A172 (cell line): ENCODE measurements at places on chromosomes 1 and 21.

DNA sequence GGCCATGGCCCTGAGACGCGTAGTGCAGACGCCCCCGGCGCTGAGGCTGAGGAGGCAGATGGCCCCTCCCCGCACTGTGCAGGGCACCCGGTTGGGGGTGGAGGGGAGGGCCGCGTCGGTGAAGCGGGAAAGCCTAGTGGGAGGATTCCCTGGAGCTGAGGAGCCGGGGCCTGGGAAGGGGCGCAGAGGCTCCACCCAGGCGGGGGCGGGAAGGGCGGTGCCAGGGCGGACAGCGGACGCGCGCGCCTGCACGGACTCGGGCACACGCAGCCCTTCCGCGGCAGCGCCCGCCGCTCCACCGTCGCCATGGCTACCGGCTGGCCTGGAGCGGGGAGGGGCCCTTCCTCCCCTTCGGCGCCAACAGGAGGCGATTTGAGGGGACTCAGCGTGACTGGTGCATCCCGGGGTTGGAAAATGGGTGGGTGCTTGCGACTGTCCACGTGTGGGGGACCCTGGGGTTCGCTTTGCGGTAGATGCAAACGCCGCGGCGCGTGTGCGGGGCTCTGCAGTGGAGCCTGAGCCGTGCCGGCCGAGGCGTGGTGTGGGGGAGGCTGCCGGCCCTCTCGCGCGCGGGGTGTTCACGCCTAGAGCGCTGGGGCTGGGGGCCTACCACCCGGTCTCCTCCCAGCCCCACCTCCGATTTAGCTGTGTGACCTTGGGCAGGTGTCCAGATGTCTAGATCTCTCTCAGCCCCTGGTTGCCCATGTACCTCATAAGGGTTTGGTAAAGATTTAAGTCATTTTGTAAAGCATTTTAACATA is 35.1 kb downstream of the PTPRF start:
- no peak for DNase-seq

- DNase-seq, result no peak
Observed at GRCh38 chr21:45959779-45960390, 21.7 kb upstream of the COL6A1 start.

DNA sequence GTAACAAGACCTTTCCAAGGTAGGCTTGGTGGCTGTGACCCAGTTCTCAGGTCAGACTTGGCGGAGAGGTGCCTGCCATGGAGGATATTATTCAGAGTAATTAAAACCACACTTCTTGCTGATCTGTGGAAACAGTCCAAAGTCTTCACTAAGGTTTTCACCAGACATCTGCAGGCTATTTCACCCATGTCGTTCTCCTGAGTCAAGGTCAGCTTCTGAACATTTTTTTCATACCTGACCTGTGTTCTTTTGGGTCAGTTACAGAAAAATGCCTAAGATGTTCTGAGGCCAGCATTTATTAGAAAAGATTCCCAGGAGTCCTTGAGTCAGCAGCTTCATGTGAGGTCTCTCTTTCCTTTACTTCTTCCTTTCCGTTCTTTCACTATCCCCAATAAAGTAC is 54.9 kb downstream of the RGL1 start:
- no peak for DNase-seq

GRCh38 chr1:226135059-226135651 is 51.4 kb downstream of the ACBD3 start:
- DNase-seq, result no peak

GRCh38 chr1:25433389-25434186 is 2.9 kb downstream of the MACO1 start:
- DNase-seq, result no peak

DNA sequence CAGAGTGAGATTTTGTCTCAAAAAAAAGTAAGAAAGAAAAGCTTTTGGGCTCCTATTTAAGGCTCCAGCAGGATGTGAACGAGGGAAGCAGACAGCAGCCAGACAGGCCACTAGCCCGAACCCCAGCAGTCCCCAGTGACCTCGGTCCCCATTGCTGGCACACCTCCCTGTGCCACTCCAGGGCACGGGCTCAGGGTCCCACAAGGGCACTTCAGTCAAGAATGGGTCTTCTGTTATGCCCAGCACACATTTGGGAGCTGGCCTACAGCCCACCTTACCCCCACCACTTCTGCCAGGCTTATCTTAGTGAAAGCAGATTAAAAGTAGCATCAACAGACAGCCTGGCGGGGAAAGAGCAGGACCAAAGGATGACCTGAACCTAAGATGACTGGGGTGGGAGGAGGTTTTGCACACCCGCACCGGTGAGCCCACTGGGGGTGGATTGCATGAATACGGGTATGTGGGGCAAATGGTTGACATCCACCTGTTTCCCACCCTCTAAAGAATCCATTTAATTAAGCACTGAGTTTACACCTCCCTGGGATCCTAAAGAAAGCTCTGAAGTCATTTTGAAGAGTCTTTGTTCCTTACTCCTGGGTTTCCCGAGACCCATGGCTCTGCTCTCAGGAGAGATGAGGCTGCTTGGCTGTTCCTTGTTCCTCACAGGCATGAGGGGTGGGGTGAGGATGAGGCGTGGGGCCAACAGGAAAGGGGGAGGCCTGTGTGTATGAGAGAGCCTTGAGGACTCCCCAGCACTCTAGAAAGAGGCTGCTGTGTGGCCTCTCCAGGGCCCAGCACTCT is 4.7 kb downstream of the CHI3L1 start:
- no peak for DNase-seq

GRCh38 chr1:117512728-117513321 is 93.0 kb upstream of the TENT5C start:
- no peak for DNase-seq

GRCh38 chr1:42734201-42735035 is 5.6 kb downstream of the CLDN19 start:
- no peak for DNase-seq

GRCh38 chr1:30381671-30382365 is 341.6 kb downstream of the MATN1 start:
- DNase-seq, result no peak

- DNase-seq, result peak; percentile 44
Observed at GRCh38 chr1:246724731-246725095, 504 bp downstream of the SCCPDH start.

GRCh38 chr1:156498432-156499193 is 2.0 kb downstream of the MEF2D start:
- peak; percentile 87 for DNase-seq

GRCh38 chr21:42973309-42973990 is 912 bp upstream of the PKNOX1 start:
- DNase-seq, result no peak

DNA sequence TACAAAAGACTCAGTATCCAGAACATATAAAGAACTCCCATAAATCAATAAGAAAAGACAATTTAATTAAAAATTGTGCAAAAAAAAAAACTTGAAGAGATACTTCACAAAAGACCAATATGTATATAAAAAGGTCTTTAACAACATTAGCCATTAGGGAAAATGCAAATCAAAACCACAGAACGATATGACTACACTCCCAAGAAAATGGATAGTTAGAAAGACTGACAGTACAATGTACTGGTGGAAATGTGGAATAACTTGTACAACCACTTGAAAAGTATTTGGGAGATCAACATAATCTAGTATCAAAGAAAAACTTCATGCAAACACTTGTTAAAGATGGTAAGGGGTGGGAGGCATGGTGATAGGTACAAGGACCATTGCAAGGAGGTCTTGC is 3.9 kb upstream of the CLCA1 start:
- no peak for DNase-seq

DNA sequence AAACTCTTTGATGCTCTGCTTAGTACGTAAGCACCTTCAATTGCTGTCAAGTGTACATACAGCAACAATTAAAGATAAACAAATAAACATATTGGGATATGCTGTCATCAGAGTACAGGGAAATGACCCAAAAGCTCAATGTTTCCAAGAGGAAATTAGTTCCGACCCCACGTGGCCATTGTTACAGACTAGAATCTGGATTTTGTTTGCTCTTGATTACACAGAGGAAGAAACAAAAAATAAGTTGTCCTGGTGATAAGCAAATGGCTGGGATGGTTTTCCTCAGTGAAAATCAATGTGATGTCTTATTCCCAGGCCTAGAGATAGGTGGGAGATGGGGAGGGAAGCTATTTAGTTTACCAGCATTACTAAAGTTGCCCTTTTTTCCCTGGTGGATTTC is 113.0 kb upstream of the UBE2U start:
- no peak for DNase-seq

DNA sequence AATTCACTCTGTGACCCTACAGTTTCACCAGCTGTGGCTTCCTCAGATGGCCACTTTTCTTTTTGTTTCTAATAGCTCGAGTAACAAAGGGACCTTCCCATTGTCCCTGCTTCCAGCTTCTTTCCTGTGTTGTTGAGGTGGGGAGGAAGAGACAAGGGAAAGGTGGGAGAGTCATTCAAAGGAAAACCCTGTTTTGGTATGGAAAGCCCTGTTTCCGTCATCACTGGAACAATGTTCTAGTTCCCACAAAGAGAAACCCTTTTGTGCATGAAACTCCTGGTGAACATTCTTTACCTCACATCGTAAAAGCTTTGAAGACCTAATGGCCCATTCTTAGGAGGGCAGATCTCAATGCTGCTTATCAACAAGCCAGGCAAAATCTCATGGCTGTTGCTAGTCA is 62.2 kb downstream of the ABCA4 start:
- no peak for DNase-seq

GRCh38 chr1:101253976-101254674 is 17.3 kb downstream of the S1PR1 start:
- peak; percentile 81 for DNase-seq

- no peak for DNase-seq
Observed at GRCh38 chr1:176098560-176098959, 108.5 kb downstream of the COP1 start.

DNA sequence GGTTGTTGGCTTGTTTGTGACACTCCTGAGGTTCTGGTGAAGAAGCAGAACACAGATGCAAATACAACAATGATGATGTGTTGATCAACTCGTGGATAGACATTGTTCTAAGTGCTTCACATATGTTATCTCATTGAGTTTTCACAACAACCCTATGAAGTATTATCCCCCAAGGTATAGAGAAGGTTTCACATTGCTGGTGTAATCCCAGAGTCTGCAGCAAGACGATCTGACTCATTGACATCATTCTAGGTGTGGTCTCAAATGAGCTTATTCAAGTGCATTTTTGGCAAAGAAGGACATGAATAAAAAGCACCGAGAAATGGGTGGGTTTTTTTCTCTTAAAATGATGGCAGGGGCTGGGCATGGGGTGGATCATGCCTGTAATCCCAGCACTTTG is 64.1 kb upstream of the SCAF4 start:
- no peak for DNase-seq

GRCh38 chr1:109806733-109807400 is 43.1 kb upstream of the EPS8L3 start:
- DNase-seq, result no peak

- DNase-seq, result no peak
Observed at GRCh38 chr1:75736016-75736415, 11.5 kb downstream of the ACADM start.

DNA sequence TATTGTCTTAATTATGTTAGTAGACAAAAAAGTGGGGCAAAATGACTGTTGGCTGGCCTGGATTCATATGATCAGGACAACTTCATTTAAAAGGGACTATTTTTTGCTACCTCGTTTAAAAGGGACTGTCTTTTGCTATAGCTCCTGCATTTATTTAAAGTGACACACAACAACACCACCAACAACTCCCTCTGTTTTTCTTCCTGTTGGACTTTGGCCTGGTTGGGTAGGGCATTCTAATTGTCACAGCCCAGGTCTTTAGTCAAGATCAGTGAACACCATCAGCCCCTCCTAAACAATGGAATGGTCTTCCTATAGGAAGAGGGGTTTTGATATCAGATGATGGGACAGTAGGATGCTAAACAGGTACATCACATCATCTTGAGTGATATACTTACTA is 241.8 kb downstream of the GPR52 start:
- no peak for DNase-seq

GRCh38 chr1:98130408-98130807 is 209.6 kb upstream of the DPYD start:
- DNase-seq, result no peak

GRCh38 chr1:202697038-202697437 is 13.2 kb downstream of the SYT2 start:
- DNase-seq, result no peak

DNA sequence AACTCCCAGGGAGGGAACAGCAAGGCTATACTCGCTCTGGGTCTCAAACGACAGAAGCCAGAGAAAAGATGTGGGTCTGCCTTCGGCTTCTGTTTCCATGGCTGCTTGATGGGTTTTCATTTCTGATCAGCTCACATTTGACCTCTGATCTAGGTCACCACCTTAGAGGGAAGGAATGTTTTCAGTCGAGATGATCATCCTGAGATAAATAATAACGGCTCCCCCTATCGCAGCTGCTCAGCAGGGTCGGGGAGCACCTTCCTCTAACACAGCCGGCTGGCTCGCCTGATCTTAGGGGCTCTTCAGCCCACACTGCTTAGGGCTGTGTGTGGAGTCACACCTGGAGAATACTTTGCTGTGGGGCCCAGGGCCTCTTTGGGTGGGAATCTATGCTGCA is 53.1 kb upstream of the ZNF648 start:
- DNase-seq, result no peak

DNA sequence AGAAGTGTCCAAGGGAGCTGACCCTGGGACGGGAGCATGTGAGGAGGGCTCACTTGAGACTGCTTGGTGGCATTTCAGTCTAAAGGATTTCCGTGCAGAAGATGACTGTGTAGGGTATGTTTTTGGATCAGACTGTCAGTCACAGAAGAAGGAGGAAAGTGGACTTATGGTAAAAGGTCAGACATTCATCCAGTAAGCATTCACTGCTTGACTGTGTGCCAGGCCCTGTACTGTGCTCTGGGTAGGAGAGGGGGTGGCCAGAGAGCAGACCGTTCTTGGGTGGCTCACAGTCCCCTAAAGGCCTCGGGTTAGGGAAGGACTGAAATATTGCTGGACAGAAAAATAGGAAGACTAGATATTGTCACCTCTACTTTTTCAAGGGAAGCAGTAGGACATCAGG is 2.1 kb upstream of the SERINC2 start:
- DNase-seq, result no peak

GRCh38 chr1:66309006-66309741 is 224.8 kb upstream of the SGIP1 start:
- no peak for DNase-seq

- DNase-seq, result no peak
Observed at GRCh38 chr1:111442457-111442856, 6.6 kb downstream of the WDR77 start.

- peak; percentile 13 for DNase-seq
Observed at GRCh38 chr1:46489638-46490405, at the start of gene DMBX1. Gene DMBX1, plus strand, starts transcription at chr1:46489836. Its CDS starts 17,175 bp downstream, at chr1:46507011.

DNA sequence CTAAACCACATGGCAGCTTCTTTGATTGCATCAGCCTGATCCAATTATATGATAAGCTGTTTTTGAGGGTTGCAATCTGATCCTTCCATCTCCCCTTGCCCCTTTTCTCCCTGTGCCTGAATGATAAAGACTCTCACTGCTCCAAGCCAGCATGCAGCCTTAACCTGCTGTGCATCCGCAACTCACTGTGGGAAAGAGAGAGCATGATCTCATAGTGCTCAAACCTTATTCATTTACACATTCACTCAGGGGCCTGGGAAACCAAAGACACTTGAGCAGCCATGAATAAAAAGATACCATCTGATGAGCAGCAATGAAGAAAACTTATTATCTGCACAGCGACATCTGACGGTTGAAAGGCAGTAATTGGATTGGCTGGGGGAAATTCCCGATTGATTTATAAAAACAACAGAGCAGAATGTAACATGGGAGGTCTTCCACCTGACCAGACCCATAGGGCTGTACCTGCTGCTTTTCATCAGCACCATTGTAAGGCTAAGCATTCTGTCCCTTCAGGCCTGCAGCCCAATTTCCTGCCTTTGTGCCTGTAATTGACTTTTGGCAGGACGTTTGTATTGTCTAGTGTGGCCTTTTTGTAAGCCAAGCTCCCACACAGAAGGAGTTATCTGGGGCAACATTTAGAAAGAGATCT is 62.5 kb downstream of the KIAA0040 start:
- DNase-seq, result no peak
